EH (cell line): ENCODE measurements at places on chromosomes 2 and 18.
A peak's percentile ranks its signal among the peaks of the same experiment; 100 is the strongest.

DNA sequence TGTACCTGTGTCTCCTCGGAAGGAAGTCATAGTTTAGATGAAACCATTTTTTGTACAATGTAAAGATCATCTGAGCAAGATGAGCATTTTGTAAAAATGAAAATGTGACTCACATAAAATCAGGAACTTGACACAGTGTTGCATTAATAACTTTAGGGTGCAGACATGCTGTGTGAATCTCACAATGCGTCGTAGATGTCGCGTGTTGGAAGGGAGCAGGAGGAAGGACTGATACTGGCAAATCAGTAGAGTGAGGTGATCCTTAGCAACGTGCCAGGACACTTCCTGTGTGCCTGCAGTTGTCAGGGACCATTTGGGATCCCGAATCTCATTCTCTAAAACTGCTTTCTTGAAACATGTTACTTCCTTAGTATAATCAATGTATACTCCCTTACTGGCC is 103.1 kb downstream of the SH3BP4 start:
- DNase-seq = no peak

DNA sequence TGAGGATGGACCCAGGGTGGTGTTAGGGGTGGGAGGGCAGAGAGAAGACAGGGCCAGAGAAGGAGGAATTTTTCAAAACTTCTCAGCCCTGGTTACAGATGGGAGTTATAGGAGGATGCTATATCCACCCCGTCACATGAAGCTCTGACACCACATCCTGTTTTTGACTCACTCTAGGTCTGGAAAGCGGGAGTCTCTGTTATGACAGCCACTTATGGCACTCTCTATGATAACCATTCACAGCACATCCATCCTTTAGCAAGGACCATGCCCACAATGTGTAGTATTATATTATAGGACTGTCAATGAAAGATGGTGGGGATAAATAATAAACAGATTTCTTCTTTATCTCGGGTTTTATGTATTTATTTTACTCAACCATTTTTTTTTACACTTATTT is 461.2 kb downstream of the CDH2 start:
- DNase-seq = peak; percentile 61

DNA sequence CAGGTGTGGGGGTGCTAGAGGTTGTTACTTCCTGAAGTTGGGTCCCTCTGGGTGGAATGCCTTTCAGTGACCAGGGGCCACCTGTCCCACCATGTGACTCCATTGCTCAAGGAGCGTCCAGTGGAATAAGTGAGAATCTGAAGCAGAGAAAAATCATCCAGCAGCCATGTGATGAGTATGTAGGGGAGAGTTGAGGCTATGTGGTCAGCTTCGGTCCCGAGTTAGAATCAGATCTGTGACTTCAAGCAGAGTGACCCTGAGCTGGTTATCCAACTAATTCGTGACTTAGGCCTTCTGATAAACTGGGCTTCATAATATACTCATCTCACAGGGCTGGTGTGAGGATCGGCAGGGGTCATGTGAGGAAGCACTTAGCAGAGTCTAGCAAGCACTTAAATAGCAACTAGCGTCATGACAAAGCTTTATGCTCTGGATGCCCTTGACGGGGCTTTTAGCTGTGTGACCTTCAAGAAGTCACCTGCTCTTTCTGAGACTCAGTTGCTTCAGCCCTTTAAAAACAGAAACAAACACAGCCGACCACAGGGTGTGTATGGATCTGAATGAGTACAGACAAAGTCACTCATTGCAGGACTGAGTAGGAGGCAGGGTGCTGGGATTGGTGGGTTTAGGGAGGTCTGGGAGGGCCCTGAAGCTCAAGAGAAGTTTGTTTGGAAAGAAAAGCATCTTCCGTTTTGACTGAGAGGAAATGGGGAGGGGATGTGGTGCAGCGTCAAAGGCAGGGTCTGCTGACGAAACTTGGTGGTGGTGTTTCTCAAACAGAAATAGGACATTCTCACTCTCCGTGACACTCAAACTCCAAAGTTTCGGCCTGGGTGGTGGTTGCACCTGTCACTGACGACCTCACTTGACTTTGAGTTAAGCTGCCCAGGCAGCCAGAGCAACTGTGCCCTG is 264.0 kb upstream of the CXCR4 start:
- DNase-seq = no peak

DNA sequence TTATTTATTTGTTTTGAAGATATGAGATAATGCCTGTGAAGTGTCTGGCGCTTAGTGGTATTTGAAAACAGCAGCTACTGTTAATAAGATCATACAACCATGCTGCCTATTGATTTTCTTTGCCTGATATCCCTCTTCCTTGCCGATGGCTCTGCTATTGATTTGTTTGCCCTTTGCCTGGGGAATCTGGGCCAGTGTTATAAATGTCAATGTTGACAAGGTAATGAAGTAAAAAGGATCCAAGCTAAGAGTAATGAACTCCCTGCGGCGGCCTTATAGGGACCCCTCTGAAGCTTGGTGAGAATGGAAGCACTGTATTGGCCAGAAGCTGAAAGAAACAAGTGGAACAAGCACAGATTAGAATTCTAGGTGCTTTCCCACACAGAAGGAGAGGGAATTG is 854.6 kb downstream of the CNTNAP5 start:
- no peak for DNase-seq

- no peak for DNase-seq
These were observed 433.7 kb upstream of the SPRED2 start for GRCh38 chr2:65866148-65866547.
